ENCODE measurements at places on chromosomes 2 and 18. TPM values are rescaled to one million over a fixed set of nuclear protein-coding genes. Genes with fewer than 3 reads are reported as not detected.

Gene C2orf81
- 1.7 TPM for total RNA-seq

Gene PRKAG3
- total RNA-seq = not detected

Gene BOK
- 10.3 TPM for total RNA-seq

GRCh38 chr2:81276595-81276994 lies 972.0 kb upstream of the LRRTM1 start:
- no peak for DNase-seq

DNA sequence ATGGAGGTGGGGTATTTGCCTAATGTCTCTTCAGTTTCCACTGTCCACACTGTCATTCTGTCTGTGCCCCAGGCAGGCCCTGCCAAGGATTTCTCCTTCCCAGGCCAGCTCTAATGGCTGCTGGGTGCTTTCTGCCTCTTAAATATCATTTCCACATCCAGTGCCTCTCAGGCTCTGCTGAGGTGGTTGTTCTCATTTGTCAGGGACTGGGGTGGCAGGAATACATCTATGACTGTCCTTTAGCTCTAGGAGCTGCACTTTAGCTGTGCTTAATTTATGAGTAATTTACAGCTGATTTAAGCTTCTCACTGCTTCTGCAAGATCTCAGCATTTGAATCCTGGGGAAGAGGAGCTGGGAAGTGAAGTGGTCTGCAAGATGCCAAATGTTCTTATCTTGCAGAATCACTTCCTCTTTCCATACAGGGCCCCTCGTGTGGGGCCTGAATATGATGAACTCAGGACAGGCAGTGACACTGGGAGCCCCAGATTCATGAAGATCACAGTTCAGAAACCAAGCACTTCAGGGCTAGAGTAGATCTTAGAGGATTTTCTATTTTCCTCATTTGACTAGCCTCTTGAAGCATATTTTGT lies 150.2 kb downstream of the FSHR start:
- no peak for DNase-seq

DNA sequence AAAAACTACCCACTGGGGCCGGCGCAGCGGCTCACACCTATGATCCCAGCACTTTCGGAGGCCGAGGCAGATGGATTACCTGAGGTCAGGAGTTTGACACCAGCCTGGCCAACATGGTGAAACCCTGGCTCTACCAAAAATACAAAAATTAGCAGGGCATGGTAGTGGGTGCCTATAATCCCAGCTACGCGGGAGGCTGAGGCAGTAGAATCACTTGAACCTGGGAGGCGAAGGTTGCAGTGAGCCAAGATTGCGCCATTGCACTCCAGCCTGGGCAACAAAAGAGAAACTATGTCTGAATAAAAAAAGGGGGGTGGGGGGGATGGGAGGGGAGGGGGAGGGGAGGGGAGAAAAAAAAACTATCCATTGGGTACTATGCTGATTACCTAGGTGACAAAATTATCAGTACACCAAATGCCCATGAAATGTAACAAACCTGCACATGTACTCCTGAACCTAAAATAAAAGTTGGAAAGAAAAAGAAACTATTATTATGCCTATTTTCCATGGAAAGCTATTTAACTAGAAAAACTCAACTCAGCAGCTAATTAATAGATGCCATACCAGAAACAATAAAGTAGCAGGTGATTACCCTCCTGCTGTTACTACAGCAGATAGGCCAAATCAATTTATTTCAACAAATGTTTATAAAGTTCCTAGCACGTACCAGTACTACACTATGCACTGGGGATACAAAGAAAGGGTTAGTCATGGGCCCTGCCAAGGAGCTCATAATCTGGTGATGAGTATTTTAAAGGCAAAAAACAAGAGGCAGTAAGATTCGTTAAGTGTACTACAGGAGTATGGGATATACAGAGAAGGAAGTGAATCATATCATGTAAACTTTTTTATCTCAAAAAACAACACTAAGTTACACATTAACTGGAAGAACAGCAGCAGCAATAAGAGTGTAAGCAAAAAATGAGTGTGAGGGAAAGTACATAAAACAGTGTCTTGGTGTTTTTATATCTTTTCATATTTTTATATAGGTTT lies 112.8 kb upstream of the SLC39A10 start:
- no peak for DNase-seq
